ENCODE measurements at places on chromosomes 11 and 22. TPM values are rescaled to one million over a fixed set of nuclear protein-coding genes. Genes with fewer than 3 reads are reported as not detected.
A peak's percentile ranks its signal among the peaks of the same experiment; 100 is the strongest.

GRCh38 chr22:46739094-46739870 lies 1.2 kb upstream of the CERK start:
- peak; percentile 52 for DNase-seq

DNA sequence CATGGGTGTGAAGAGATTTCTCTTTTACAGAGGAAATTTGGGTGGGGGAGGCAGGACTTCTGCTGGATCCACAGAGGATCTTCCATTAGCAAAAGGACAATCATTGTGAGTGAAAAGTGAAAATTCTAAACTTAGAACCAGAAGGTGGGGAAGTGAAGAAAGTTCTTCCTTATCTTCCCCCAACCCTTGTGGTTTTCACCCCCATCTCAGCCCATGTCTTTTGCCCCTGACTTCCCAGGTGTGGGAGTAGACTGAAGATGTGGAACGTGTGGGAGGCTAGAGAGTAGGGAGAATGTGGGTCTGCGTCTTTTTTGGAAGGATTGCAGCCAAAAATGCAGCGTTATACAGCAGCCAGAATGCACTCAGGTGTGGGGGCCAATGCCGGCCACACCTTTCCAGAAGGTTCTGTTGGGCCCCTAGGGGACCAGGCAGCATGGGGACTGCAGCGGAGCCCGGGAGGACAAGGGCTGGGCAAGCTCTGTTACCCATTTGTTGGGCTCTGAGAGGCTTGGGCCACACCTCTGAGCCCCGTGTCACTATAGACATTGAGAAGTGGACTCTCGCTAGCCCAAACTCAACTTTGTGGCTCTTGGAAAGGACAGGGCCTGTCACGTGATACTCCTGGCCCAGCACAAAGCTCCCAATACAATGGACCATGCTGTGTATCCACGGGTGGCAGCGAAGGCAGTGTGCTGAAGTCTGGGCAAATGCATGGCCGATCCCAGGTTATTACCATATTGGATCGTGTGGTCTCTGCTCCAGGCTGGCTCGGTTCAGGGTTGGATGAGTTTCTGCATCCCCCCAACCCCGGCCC lies 32.8 kb upstream of the LINC01488 start:
- DNase-seq, result no peak

DNA sequence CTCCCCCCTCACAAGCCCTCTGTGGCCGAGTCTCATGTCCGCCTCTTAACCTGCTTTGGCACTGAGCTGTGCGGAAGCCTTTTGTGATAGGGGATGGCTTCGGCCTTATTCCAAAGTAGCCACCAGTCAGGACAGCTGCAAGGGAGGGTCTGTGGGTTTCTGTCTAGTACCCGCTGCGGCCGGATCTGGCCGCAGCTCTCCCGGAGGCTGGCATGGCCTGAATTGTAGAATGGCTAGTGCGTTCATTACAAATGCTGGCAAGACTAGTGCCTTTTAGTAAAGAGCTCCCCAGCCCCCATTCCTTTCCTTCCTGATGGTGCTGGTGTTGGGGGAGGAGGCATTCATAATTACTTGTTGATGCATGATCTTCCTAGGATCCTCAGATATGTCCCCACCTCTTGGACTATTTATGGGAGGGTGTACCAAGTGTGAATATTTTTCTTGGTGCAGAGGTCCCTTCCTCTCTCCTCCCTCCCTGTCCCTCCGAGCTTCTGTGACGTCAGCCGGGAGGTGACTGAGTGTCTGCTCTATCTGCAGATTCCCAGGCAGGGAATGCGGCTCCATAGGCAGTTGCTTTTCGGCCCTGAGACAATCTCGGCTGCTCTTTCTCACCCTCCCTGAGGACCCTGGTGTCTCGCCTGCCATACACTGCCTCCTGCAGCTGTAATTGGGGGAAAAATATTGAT lies 108.7 kb upstream of the E2F8 start:
- DNase-seq, result no peak

DNA sequence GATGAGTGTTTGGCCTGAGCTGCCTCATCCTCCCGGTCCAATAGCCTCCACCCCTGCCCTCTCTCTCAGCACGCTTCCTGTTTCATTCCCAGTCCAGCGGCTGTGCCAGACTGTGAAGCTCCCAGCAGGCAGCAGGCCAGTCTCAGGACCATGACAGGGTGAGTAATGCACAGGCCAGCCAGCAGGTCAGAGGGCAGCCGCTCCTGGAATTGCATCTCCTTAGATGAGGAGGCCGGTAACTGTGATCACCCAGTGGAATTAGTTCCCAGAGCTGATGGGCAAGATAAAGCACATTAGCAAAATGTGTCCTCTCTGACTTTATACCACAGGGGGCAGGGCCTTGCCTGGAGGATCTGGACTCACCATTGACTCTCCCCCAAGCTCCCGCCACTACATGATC lies 251.2 kb downstream of the ETS1 start:
- DNase-seq, result no peak

DNA sequence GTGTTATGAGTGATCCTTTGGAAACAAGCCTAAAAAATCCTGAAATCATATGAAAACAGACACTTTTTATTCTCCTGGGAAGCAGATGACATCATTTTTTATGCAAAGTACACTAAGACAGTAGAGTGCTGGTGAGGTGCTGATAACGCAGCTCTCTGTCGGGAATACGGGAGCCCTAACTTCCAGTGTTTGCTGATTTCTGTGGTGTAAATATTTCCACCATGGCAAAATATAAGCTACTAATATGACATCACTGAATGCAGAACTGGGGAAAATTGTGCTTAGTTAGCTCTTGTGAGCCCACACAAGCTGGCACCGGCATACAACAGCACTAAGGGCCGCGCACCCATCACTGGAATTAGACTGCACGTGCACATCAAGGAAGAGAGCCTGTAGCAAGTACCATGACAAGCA lies 82.6 kb downstream of the FAM76B start:
- no peak for DNase-seq

DNA sequence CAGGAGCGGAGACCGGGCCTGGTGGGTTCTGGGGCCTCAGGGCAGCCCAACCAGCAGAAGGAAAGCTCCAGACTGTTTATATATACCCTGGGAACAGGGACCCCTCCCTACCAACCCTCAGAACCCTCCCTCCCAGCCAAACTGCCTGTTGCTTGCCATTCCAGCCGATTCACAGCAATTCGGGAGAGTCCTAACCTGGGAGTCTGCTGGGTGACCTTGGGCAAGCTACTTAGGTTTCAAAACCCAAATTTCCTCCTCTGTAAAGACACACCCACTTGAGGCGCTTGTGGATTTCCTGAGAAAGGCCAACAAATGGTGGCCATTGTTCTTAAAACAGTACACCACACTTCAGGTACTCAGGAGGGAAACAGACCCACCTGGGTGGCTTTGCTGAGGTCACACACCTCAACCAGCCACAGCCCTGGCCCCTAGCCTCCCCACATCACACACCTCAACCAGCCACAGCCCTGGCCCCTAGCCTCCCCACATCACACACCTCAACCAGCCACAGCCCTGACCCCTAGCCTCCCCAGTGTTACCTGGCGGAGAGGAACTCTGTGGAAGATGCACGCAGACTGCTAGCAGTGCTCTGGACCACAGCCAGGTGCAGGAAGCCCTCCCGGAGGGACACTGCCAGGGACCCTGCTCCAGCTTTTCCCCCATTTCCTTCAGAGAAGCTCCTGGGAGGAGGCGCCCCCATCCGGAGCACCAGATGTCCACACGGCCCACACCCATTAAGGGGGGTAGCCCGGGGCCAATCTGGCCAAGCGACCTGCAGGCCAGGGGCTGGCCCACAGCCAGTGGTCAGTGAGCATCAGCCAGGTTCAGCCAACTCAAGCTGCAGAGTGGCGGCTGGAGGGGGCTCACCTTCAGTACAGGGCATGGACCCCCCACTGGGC lies 6.2 kb downstream of the SHISA8 start:
- no peak for DNase-seq

- no peak for DNase-seq
Measured at GRCh38 chr11:65352783-65353182, 1.8 kb upstream of the TIGD3 start.

DNA sequence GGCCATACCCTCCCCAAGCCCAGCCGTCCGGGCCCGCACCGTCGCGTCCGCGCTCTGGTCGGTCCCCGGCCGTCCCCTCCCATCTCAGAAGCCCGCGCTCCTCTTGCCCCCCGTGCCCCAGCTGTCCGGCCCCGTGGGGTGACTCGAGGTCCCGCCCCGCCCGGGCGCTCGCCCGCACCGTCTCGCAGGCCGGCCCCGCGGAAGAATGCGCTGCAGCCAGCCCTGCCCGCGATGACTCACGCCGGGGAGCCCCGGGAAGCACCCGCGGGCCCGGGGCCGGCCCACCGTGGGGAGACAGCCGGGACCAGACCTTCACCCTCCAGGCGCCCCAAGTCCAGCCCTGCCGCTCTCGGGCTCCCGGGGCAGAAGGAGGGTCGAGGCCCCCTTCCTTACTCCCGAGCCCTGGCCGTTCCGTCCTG lies 320 bp upstream of the PHLDA2 start:
- DNase-seq, result peak; percentile 69

GRCh38 chr22:32528984-32529982 lies 54.7 kb downstream of the FBXO7 start:
- peak; percentile 86 for DNase-seq

Gene MS4A6E
- not detected for total RNA-seq
